ENCODE measurements at places on chromosomes 11 and 22.
A peak's percentile ranks its signal among the peaks of the same experiment; 100 is the strongest.

DNA sequence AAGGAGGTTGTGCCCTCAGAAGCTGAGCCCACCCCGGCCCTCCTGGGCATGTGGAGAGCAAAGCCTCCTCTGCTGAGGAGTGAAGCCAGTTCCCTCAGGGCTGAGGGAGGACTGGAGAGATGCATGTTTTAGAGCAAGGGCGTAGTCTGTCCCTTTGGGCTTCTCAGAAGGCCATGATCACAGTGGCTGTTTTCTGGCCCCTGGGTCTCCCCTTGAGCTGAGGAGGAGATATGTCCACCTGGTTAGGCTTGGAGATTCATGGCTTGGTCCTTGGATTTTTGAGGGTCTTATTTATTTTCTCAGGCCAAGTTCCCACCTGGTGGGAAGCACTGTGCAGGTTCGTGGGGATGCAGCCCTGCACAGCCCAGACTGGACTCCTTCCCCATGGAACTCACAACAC lies 46.5 kb upstream of the THY1 start:
- H3K27me3 ChIP-seq = peaks cover 4% of the 10 kb centered on the region
- DNase-seq = no peak
- no peak overlapping the region for H3K4me3 ChIP-seq
- H3K36me3 ChIP-seq = no peaks in the 10 kb centered on the region
- no peak overlapping the region for H3K27ac ChIP-seq
- H3K4me1 ChIP-seq = no peaks in the 10 kb centered on the region

GRCh38 chr11:11533751-11534150 lies 88.1 kb downstream of the GALNT18 start:
- no peaks in the 10 kb centered on the region for H3K27me3 ChIP-seq
- no peak overlapping the region for H3K27ac ChIP-seq
- no peak overlapping the region for H3K4me3 ChIP-seq
- no peaks in the 10 kb centered on the region for H3K36me3 ChIP-seq
- H3K4me1 ChIP-seq = no peaks in the 10 kb centered on the region

DNA sequence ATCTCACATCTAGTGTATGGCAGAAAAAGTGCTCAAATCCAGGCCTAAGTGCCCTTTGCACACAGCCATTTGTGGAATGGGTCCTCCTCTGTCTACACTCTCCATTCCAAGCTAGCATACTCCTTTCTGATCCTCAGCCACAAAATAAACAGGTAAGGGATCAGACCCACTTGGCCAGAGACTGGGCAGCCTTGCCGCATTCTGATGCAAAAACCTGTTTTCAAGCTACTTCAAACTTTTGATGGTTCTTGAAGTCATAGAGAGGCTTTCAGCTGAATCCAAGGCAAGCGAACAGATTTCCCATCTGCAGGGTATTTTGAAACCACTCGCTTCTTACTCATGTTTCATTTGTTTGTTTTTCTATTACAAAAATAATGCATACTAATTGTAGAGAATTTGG lies 136.6 kb upstream of the NAV2 start:
- no peaks in the 10 kb centered on the region for H3K4me1 ChIP-seq
- no peak overlapping the region for H3K4me3 ChIP-seq
- H3K36me3 ChIP-seq = no peaks in the 10 kb centered on the region
- no peak overlapping the region for H3K27ac ChIP-seq
- no peak for DNase-seq
- no peaks in the 10 kb centered on the region for H3K27me3 ChIP-seq

DNA sequence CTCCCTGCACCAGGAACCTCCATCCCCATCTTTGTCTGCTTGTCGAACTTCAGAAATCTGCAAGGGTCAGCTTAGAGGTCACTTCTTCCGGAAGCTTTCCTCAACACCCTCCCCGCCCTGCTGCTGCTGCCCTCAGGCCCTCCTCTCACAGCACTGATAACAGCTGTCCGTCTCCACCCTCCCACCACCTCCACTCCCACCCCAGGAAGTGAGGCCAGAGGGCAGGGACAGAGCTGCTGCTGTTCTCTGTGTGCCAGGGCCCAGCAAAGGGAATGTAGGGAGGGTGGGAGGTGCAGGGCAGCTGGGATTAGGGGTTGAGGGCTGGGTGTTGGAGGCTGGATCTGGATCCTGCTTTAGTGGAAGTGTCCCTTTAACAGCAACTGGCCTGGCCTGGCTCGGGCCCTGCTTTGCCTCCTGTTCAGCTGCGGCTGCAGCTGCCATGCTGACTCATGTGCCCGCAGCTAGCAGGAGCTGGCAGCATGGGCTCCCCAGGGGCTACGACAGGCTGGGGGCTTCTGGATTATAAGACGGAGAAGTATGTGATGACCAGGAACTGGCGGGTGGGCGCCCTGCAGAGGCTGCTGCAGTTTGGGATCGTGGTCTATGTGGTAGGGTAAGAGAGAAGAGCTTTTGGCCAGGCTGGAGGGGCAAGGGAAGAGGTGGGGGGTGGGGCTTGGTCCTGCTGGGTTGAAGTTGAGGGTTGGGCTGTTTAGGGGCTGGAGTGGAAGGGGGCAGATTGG lies at the start of gene P2RX6:
Gene P2RX6, plus strand, starts transcription at position 440 of the 740 bp plus-strand sequence. Its CDS starts 10 bp downstream, at position 450.
- no peaks in the 10 kb centered on the region for H3K36me3 ChIP-seq
- H3K27me3 ChIP-seq = no peaks in the 10 kb centered on the region
- H3K4me1 ChIP-seq = peaks cover 18% of the 10 kb centered on the region

- H3K27ac ChIP-seq = peak overlapping the region; percentile 1
- DNase-seq = no peak
- H3K4me3 ChIP-seq = no peak overlapping the region
- no peaks in the 10 kb centered on the region for H3K4me1 ChIP-seq
Observed at GRCh38 chr22:28656181-28656580, 23.5 kb downstream of the TTC28 start.

DNA sequence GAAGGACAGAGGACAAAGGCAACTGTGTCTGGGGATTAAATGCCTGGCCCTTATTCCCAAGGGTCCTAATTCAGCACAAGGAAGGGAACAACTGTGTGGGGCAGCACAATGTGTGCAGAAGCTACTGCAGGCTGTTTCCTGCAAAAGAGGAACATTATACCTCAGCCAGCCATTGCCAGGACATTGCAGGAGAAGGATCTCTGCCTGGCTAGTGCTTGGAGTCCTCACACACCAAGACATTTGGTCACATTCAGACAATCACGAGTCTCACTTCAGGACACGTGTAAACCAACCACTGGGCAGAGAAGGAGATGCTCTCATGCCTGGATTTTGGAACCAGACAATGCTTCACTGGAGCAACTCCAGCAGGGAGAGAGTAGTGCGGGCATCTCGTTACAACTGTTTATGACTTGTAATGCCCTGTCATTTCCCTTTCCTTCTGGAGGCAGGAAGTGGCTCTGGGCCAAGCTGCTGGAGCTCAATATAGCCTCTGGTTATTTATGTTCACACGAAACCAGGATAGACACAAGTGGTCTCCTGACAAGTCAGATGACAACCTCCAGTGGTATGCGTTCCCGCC lies 23.9 kb upstream of the ZC3H12C start:
- DNase-seq = no peak
- H3K36me3 ChIP-seq = no peaks in the 10 kb centered on the region
- H3K27me3 ChIP-seq = peaks cover 3% of the 10 kb centered on the region
- H3K4me1 ChIP-seq = no peaks in the 10 kb centered on the region
- H3K27ac ChIP-seq = no peak overlapping the region

DNA sequence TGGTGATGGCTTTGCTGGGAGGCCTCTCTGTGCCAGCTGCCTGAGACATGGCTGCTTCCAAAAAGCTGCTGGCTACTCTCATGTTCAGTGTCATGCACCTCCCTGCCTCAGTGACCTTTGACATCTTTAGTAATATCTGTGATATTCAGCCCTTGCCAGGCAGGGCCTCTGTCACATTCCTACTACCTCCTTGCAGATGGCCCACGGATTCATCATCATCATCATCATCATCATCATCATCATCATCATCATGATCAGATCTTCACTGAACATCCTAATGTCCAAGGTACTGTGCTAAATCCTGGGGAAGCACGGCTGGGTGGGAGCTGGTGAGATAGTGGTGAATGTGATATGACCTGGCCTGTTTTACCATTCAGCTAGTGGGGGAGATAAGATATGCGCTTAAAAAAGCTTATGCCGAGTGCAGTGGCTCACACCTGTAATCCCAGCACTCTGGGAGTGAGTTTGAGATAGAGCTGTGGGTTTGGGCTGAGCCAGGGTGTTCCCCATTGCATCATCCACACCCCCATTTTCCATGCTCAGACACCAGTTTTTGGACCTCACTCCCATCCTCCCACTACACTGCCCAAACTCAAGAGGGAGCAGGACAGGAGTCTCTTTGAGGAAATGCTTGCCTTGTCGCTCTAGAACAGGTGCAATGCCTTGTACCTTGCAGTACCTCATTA lies 17.1 kb upstream of the TMPRSS13 start:
- H3K27ac ChIP-seq = no peak overlapping the region
- peaks cover 51% of the 10 kb centered on the region for H3K4me1 ChIP-seq
- no peaks in the 10 kb centered on the region for H3K27me3 ChIP-seq
- no peak overlapping the region for H3K4me3 ChIP-seq
- H3K36me3 ChIP-seq = no peaks in the 10 kb centered on the region

DNA sequence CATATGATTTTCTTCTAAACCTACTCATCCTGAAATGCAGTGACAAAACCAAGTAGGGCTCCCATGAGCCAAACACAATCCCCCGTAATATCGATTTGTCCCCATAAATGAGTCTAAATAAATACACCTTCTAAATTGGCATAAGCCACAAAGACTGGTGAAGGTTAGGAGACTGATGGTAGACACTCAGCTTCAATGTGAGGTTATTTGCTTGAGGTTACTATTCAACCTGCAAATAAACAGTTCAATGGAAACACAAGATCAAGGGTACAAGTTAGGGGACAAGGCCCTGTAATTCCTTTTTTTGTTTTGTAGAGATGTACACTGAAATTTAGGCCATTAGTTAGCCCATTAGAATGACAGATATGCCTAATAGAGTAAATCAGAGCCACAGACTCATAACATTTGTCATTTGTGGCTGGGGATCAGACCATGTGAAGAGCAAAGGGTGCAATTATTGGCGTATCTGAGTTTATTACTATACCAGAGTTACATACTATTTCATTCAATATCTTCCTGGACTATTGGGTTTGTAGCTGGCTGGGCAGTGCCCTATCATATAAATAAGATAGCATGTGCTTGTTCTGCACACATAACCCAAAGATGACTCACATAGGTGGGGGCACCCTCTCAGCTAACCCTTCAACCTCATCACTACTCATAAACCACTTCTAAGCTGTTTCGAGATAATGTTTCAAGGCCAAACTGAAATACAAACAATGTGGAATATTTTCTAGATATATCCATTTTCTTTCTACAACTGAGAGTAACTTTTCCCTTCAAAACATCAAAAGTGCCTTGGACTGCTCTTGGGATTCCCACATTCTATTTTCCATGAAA lies 695.3 kb downstream of the KCNA4 start:
- H3K4me3 ChIP-seq = no peak overlapping the region
- DNase-seq = no peak
- H3K27ac ChIP-seq = no peak overlapping the region
- no peaks in the 10 kb centered on the region for H3K4me1 ChIP-seq
- no peaks in the 10 kb centered on the region for H3K27me3 ChIP-seq

GRCh38 chr11:87031433-87032170 lies 6.1 kb upstream of the TMEM135 start:
- no peaks in the 10 kb centered on the region for H3K27me3 ChIP-seq
- H3K4me3 ChIP-seq = no peak overlapping the region
- no peak for DNase-seq
- no peaks in the 10 kb centered on the region for H3K4me1 ChIP-seq

DNA sequence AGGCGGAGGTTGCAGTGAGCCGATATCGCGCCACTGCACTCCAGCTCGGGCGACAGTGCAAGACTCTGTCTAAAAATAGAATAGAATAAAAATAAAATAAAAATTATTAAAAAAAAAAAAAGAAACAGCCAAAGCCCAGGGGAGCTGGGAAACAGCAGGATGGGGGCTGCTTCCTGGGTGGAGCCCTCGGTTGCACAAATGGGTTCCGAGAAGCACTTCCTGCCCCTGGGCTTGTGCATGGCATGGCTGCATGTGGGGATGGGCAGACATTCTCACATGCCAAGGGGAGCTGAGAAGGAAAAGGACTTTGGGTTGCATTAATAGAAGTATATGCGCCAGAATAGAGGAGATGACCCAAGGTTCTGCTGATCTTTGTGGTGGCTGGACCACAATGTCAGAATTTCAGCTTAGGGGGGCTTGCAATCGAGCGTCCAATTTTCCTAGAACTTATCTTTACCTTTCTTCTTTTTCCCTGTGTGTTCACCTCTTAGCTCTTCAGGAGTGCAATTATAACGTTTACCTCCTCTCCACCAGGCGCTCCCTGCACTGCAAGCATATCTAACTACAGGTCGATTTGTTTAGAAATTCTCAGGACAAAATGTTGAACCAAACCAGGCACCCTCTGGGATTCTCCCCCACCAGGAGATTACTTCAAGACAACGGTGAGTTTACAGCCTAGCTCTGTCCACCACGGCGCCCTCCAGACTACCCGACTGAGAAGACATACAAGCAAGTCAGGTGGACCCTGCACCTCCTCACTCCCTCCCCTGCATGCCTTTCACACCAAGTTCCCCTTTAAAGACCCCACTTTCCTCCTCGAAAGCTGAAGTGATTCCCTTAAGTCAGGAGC lies 53.2 kb downstream of the SHISAL1 start:
- no peak overlapping the region for H3K27ac ChIP-seq
- DNase-seq = no peak
- no peaks in the 10 kb centered on the region for H3K27me3 ChIP-seq
- no peaks in the 10 kb centered on the region for H3K36me3 ChIP-seq

DNA sequence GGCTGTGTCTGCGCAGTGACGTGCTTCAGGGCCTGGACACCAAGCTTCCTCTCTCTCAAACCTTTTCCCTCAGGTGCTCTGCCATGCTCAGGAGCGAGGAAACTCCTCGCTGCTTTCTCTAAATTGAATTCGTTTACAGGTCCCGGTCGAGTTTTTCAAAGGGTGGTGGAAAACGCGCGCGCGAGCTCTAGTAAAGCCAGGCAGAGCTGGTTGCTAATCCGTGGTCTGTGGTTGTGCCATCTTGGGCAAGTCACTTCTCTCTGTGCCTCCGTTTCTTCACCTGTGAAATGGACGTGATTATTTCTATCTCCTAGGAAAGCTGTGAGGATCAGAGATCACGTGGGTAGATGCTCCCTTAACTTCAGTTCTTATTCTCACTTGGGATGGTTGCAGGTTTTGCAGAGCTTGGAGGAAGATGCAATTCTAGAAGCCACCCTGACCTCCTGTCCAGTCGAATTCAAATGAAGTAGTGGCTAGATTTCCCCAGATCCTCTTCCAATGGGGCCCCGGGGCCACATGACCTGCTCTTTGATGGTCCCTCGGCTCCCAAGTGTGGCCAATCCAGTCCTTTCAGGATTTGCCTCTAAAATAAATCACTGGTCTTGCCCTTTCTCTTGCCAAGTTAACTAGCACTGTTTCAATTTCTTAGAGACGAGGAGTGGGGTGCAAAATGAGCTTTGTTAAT lies 10.5 kb upstream of the ALX4 start:
- no peaks in the 10 kb centered on the region for H3K4me1 ChIP-seq
- H3K36me3 ChIP-seq = no peaks in the 10 kb centered on the region
- H3K27ac ChIP-seq = no peak overlapping the region

- no peak overlapping the region for H3K4me3 ChIP-seq
- H3K27me3 ChIP-seq = no peaks in the 10 kb centered on the region
- H3K4me1 ChIP-seq = no peaks in the 10 kb centered on the region
- no peak for DNase-seq
Observed at GRCh38 chr22:38965614-38966379, 8.4 kb downstream of the APOBEC3A start.

- no peaks in the 10 kb centered on the region for H3K27me3 ChIP-seq
- DNase-seq = no peak
- H3K4me1 ChIP-seq = peaks cover 82% of the 10 kb centered on the region
Observed at GRCh38 chr11:63887386-63887999, 29.5 kb downstream of the RCOR2 start.

- no peaks in the 10 kb centered on the region for H3K27me3 ChIP-seq
- H3K27ac ChIP-seq = no peak overlapping the region
- no peak for DNase-seq
- H3K36me3 ChIP-seq = no peaks in the 10 kb centered on the region
- no peak overlapping the region for H3K4me3 ChIP-seq
Observed at GRCh38 chr11:110762590-110762989, 50.4 kb upstream of the ARHGAP20 start.

All from CD8-positive, alpha-beta memory T cell (primary cell).